ENCODE measurements at places on chromosomes 16 and 17.

DNA sequence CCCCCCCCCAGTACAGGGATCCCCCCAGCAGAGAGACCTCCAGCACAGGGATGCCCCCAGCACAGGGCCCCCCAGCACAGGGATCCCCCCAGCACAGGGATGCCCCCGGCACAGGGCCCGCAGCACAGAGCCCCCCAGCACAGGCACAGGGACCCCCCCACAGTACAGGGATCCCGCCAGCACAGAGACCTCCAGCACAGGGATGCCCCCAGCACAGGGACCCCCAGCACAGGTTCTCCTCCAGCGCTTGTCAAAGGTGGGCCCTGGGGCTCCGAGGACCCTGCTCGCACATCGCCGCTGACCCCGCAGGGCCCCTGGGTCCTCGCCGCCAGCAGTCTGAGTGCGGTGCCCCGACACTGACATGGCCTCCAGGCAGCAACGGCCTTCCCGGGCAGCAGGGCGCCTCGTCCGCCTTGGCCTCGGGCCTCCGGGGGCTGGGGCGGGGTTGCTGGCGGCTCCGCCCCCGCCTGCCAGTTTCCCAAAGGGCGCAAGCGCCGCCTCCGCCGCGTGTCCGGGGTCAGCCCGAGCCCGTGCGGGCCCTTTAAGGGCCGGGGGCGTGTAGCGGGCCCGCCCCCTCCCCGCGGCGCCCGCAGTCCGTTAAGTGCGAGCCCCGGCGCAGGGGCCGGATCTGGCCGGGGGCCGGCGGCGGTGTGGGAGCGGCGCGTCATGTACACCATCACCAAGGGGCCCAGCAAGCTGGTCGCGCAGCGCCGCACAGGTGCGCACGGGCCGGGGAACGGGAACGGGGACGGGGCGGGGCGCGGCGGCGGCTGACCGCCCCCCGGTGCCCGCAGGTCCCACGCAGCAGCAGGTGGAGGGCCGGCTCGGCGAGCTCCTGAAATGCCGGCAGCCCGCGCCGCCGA, at the start of gene MCRIP2:
MCRIP2 (plus strand) TSS at position 503 of the 863 bp plus-strand sequence; CDS start at position 667, 164 bp downstream.
- DNase-seq = peak; percentile 28

DNA sequence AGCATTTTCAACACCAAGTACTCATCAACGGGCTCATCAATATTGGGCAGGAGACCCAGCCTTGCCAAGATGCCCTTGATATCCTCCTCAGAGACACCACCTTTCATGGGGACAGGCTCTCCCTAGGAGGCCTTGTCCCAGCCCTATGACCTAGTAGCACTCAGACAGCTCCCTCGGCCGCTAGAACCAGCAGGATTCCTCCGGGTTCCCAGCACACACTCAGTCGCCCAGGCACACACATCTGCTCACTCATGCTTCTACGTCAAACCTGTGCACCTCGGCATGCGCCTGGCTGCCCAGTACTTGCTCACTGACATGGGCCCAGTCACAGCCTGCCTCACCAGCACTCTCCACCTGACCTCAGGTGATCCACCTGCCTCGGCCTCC, 17.0 kb downstream of the SRCIN1 start:
- DNase-seq = no peak

DNA sequence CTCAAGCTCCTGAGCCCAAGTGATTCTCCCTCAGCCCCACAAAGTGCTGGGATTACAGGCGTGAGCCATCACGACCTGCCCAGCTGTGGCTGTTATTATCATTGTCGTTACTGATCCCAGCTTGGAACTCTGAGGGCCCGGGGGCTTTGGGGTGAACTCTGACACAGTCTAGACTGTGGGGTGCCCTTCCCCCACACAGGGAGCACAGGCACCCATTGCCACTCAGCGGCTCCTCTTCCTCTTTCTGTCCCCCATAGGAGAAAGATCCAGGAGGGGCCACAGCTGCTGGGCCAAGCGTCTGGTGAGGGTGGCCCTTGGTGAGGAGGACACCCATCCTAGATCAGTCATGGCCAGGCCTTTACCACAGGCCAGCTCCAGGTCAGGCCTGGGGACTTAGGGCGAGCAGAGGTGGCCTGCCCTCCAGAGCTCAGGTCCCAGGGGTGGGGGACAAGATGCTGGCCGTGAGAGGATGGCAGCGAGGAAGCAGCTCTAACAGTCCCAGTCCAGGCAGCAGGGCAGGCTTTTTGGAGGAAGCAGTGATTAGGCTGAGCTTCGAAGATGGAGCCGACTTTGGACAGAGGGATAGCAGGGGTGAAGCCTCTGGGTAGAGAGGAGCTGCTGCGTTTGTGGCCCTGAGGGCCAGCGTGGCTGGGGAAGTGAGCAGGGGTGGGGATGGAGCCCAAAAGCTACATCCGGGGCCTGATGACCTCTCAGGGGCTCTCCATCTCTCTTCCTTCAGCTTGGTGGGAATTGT, 24.7 kb downstream of the TMEM235 start:
- DNase-seq = no peak

GRCh38 chr17:17944242-17944641, 28.0 kb downstream of the TOM1L2 start:
- no peak for DNase-seq

GRCh38 chr16:29911676-29912010, 11.4 kb downstream of the ASPHD1 start:
- no peak for DNase-seq

GRCh38 chr16:69741951-69742904, 12.5 kb downstream of the NOB1 start:
- no peak for DNase-seq

Data from astrocyte (in vitro differentiated cells and primary cell).